GM19239 (cell line): ENCODE measurements at places on chromosomes 5 and 9.

GRCh38 chr9:90898228-90898627, 96.6 kb downstream of the SYK start:
- no peak for DNase-seq

DNA sequence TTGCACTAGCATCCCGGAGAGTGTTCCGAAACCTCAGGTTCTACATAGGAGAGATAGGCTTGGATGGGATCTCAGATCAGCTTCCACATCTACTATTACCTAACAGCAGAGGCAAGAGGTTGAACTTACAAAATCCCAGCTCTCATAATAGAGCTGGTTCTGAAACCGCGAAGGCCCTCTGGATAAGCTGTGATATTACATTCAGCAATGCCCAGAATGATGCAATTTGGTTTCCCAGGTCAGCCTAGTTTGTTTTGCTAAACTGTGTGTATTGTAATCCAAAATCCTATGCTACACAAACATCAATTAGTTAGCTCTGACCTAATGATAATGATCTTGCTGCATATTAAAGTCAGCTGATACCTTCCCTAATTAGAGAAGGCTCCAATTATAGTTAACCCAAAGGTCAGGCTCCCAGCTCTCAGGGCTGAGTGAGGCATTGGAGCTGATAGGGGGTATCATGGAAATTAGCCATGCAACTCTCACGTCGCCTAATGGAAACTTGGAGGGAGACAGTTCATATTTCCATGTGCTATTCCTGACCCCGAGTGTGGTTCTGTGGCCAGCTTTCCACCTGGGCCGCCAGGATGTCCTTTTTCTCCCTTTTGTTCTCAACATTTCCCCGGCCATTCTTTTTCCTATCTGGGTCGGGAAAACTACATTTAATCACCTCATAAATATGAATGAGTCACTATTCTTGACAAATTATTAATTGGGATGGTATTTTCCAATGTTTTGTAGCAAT, 278.4 kb upstream of the IRX1 start:
- no peak for DNase-seq

DNA sequence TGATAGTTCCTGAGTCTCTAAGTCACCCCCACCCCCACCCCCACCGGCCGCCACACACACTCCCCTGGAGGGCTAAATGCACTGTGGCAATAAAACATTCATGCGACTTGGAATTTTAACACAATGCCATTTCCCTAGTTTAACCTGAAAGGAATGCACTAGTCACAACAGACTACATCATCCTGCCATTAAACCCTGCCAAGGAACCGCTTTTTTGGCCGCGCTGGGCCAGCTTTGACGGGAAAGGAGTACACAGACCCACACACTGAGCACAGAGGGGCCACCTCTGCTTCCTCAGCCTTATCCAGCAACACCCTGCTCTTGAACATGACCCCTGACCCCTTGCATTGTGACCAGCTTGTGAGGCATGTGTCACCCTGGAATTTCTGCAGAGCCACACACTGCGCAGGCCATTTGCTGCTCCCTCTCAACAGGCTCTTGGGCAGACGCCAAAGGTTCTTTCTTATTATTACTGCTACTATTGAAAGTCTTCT, 165.3 kb downstream of the BNC2 start:
- DNase-seq = no peak

DNA sequence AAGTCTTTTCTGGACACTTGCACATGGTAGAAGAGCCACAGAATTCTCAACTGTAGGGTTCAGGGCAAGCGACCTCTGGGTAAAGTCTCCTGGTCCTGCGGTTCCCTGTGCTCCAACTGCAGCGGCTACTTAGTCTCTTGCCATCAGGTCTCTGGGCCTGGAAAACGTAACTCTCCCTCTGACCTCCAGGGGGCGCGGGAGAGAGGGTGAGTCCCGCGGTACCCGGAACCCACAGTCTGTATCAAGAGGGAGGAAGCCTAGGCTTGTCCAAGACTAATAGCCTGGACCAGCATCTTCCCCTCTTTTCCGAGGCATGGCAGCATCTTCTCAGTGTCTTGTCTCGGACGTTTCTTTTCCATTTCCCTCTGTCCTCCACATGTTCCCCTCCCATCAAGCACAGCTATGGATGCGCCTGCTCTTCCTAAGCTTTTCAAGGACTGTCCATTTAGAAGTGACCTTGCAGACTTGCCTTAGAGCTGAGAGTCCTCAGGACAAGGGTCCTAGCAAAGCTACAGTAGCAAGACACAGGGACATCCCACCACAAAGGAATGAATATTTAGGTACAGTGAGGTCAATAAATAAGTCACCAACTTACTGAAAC, 59.3 kb downstream of the FSTL4 start:
- peak; percentile 46 for DNase-seq

GRCh38 chr9:109652971-109653370, 127.0 kb upstream of the PALM2AKAP2 start:
- DNase-seq = no peak

- no peak for DNase-seq
Observed at GRCh38 chr5:95644351-95645042, 2.1 kb upstream of the RFESD start.

GRCh38 chr9:68585034-68585761, 44.5 kb upstream of the TMEM252 start:
- DNase-seq = no peak

- no peak for DNase-seq
Observed at GRCh38 chr9:8926461-8926860, 1126.9 kb upstream of the DMAC1 start.

DNA sequence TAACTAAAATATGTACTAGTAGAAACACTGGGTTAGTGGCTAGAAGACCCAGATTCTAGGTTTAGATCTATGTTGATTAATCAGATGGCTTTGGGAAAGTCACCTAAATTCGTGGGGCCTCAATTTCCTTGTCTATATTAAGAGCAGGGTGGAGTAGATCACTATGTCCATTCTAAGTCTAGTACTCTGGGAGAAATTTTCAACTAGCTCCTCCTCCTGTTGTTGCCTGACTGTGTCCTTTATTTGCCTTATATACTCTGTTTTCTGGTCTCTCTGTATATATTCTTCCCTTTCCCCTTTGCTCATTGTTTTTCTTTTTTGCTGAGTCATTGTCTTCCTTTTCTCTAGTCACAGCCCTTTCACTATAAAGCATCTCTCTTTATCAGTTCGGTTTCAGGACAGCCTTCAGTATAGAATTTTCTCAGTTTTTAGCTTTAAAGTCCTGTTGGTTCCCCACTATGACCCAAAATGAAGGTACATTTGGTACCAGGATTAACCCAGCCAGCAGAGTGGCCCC, 44.5 kb upstream of the CDH6 start:
- DNase-seq = no peak

GRCh38 chr5:38257308-38258041, 884 bp upstream of the EGFLAM start:
- no peak for DNase-seq

DNA sequence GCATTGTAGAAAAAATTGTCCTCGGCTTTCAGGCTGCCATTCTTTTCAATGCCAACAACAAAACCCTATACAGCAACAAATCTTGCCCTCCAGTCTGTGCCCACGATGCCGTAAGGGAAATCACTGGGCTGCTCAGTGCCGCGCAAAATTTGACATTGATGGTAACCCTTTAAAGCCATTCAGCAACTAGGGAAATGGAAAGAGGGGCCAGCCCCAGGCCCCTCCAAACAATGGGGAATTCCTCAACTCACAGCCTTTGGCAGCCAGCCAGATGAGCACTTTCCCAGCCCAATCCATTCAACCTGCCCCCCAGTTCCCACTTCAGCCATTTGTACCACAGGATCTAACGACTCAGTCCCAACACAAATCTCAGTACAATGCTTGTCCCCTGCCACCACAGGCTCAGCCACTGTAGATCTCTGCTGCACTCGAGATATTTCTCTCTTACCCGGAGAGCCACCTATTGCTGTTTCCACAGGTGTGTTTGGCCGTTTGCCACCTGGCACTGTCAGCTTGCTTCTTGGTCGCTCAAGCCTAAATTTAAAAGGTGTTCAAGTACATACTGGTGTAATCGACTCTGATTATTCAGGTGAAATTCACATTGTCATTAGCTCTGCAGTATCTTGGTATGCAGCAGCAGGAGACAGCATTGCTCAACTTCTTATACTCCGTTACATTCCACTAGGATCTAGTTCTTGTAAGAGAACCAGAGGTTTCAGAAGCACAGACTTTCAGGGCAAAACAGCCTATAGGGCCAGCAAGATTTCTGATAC, 103.3 kb downstream of the SYK start:
- DNase-seq = no peak

GRCh38 chr5:158100373-158100888, 241.5 kb upstream of the CLINT1 start:
- DNase-seq = no peak
